ENCODE measurements at places on chromosomes 4 and X. TPM values are rescaled to one million over a fixed set of nuclear protein-coding genes. Genes with fewer than 3 reads are reported as not detected.

The COL4A6 gene
- 3.5 TPM for total RNA-seq

The EPHA5 gene
- total RNA-seq: 1.4 TPM

The AREG gene
- 14.2 TPM for total RNA-seq

The SHOX gene
- 0.16 TPM for total RNA-seq

The INTU gene
- total RNA-seq: 27.3 TPM

All from testis (tissue), 5 donors.